ENCODE measurements at places on chromosomes 1 and 21.

GRCh38 chr1:209831615-209832014 is 3.8 kb downstream of the UTP25 start:
- DNase-seq, result no peak

GRCh38 chr1:21604208-21604957 is 64.8 kb downstream of the RAP1GAP start:
- no peak for DNase-seq

DNA sequence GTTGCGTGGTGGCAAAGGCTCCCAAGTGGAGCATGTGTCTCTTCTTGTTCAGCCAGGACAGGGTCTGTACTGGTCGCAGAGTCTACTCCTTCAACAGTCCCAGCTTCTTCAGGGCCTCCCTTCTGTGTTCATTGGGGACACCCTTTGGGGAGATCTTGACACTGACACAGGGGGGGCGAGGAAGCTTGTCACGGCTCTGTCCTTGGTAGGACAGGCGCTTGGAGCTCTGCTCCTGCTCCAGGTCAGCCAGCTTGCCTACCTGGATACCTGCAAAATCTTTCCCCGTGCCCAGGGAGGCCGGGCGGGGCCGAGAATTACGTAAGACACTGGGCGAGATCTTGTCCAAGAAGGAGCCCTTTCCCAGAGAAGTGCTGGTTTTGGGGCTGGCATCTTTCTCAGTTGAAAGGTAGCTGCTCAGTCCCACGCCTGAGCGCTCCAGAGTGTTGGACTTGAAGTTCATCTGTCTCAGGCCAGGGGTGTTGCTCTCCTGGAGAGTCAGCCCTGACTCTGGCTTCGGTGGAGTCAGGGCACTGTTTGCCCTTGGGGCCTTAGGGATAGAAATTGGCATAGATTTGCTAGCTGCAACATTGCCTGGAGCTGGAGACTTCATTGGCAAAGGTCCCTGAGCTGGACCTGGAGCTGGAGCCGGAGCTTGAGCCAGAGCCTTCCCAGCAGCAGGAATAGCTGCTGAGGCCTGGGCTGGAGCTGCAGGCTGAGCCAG is 10.5 kb downstream of the C1orf116 start:
- DNase-seq, result no peak

DNA sequence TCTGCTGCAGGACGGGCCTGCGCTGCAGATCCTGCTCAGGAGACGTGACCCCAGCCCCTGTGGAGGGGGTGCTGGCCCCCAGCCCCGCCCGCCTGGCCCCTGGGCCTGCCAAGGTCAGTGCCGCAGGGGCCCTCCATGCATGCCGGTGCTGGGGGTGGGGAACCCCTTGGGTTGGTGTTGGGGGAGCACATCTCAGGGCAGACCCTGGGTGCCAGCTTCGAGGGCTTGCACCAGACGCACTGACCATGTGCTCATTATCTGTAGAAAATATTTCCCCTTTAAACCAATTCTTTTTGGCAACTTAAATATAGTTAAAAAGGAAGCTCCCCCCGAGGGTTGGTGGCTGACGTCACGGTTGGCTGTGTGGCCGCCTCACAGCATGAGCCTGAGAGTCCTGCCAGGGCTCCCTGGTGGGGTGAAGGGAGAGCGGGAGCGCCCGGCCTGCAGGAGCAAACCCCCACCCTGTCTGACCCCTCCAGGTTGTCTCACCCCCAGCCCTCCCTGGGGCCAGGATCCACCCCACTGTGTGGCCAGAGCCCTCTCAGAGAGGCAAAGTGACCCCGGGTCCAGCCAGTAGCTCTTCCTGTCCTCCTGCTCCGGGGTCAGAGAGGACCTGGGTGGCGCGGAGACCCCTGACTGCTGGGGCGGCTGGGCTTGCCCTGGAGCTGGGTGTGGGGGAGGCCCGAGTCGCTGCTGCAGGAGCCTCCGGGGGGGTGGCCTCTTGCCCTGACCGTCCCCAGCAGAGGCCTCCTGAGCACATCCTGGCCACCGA is 5.3 kb upstream of the PFKL start:
- no peak for DNase-seq

- no peak for DNase-seq
These were observed 27.1 kb downstream of the SLC45A1 start for GRCh38 chr1:8344893-8345507.

GRCh38 chr1:101366513-101367215 is 129.8 kb downstream of the S1PR1 start:
- DNase-seq, result no peak

GRCh38 chr1:76418531-76418930 is 344.0 kb downstream of the ST6GALNAC3 start:
- DNase-seq, result no peak

All from NCI-H2171 (cell line).